ENCODE measurements at places on chromosomes 5 and 9. TPM values are rescaled to one million over a fixed set of nuclear protein-coding genes. Genes with fewer than 3 reads are reported as not detected.

CDKN2B gene
- 1.8 TPM for total RNA-seq

- no peak for DNase-seq
Observed at GRCh38 chr5:87360132-87360531, 52.6 kb downstream of the CCNH start.

DNA sequence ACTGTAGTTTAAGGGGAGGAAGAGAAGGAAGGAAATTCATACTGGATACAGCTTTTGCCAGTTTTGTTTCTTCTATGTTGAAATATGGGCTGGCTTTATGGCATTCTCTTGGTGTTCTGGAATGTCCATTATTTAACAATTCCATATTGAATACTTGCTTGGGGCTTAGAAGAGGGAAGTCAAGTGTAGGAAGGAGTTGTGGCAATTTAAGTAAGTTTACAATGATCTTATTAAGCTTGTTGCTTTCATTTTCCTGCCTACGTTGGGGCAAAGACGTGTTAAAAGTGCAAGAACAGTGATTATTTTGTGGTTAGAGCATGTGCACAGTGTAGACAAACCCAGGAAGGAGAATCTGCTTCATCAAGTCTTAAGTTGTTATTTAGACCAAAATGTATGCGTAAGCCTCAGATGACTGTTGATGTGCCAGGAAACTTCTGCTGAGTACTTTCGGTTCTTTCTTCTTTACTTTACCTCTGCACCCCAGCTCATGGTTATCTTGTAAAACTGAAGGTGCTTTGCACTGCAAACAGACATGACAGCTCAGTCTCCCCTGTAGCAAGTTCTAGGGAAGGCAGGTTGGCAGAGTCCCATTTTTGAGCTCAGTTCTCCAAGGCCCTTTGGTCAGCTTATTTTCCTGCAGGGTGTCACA lies 75.8 kb downstream of the F2RL2 start:
- DNase-seq, result no peak

GRCh38 chr5:123441408-123441807 lies 18.2 kb upstream of the CEP120 start:
- DNase-seq, result no peak

UCK1 gene
- total RNA-seq, result 28.6 TPM

DNA sequence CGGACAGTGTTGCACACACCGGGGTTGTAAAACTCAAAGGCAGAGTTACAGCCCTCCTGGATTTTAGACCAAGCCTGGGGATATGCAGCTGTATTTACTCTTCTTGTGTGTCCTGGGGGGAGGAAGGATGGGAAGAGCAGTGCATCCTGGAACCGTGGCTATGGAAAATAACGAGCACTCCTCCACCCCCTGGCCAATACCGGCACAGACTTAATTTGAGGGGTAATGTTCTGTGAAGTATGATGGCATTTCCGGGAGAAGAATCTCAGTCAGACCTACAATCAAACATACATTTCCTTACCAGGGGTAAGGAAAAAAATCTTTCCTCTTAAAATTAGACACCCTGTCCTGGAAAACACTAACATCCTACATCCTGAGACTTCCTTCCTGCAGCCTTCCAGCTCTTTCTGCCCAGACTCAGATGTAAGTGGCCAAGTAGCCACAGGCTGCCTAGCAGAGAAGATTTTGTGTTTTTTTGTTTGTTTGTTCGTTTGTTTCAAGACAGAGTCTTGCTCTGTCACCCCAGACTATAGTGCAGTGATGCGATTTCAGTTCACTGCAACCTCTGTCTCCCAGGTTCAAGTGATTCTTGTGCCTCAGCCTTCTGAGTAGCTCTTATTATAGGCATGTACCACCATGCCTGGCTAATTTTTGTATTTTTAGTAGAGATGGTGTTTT lies 11.0 kb upstream of the ERMP1 start:
- no peak for DNase-seq

DNA sequence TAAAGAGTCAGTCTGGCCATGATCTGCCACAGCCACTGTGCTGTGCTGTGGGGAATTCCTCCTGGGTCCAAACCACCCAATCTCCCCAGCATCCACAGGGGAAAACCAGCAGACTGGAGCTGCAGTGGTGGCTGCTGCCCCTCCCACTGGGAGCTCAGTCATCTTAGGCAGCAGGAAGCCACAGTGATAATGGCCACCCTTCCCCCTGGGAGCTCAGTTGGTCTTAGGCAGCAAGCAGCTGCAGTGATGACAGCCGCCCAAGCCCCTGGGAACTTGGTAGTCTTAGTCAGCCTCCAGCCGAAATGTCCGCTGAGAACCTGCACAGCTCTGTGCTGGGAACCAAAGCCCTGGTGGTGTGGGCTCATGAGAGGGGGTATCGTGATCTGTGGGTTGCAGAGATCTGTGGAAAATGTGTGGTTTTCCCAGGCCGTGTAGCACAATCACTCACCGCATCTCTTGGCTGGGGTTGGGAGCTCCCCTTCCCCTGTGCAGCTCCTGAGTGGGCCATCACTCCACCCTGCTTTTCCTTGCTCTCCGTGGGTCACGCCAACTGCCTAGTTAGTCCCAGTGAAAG lies 38.4 kb upstream of the SMIM15 start:
- DNase-seq, result no peak

GRCh38 chr5:31362931-31363568 lies 168.8 kb downstream of the DROSHA start:
- no peak for DNase-seq

DNA sequence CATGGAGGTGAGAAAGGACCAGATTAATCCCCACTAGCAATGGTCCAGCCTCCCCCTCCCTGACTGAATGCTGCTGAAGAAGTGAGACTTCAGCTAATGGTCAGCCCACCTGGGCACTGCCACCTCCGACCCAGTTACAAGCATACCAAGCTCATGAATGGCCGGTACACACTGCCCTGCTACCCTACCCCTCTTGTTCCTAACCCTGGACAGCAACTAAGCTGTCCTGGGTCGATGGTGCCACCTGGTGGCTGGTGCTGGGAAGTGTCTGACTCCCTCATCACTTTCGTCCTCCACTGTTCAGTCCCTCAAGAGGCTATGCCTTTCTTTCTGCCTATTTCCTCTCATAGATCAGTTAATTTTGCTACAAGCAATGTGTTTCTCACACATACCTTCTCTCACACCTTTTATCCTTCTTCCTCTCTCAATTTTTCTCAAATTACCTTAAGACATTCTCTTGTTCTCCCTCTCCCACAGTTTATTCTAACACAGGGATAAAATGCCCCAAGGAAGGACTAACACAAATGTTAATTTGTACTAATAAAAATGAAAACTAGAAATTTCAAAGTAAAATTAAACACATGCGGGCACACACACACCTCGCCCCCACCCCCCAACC lies 42.4 kb downstream of the PAX5 start:
- DNase-seq, result no peak

DNA sequence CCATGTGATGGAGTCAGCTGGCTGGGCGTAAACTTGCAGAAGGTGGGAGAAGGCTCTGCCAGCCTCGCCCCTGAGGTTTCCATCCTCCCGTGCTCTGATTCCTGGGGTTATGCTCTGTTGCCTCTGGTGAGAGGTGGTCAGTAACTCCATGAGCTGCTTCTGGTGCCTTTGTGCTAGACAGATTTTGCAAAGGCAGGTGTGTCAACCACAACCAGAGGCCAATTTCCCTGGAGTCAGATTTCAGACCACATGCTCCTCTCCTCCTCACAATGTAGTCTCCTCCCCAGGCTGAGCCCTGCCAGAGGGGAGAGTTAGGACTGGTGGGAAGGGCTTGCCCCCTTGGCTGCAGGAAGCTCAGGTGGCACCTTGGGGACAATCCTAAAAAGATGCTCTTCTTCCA lies 38.8 kb upstream of the TENT4A start:
- DNase-seq, result no peak

DNA sequence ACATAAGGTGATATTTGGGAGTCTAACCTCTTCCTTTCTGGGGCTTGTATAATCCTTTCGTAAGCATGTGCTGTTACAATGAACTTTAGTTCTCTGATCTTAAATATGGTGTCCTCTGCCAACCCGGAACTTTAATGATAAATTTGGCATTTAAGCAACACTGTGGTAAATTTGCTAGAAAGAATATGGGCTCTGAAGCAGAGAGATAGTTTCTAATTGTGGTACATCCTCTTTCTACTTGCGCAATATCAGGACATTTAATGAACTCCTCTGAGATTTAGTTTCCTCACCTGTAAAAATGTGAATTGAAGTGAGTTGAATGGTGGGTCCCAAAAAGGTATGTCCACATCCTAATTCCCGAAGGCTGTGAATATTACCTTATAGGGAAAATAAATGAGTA lies 364.7 kb downstream of the CAAP1 start:
- DNase-seq, result no peak

SPAG8 gene
- 3.2 TPM for total RNA-seq

EPB41L4B gene
- total RNA-seq, result 8.9 TPM

All from left ventricle myocardium superior (tissue), 1 donor.